ENCODE measurements at places on chromosomes 7 and 10.

- DNase-seq = no peak
Measured at GRCh38 chr10:76230921-76231285, 799.5 kb downstream of the LRMDA start.

DNA sequence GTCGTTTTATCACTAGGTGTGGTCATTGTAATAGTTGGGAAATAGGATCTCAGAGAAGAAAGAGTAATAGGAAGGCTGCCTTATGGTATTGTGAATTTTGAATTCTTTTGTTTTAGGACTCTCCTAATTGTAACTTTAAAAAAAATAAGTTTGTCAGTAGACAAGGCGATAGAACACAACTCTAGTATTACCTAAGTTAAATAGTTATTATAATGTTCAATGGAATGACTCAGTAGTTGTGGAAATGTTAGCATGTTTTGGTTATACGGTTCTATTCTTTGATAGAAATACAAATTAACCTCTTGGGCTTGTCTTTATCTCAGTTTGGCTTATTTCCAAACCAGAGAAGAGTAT lies 1.4 kb downstream of the DNAH11 start:
- no peak for DNase-seq

DNA sequence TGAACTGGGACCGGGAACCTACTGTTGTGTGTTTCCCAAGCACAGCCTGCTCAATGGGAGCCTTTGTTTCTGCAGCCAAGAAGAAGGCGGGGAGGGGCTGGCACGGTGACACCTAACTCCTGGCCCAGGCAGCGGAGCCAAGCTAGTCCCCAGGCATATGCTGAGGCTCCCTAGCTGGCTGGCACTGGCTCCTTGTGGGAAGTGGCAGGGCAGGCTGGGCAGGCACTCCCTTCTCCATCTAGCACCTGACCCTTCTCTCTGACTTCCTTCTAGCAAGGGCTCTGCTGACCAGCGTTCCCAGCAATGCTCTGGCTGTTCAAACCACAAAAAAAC lies 325.0 kb downstream of the PLXNA4 start:
- DNase-seq = no peak

GRCh38 chr7:4629287-4629895 lies 52.7 kb upstream of the FOXK1 start:
- no peak for DNase-seq

DNA sequence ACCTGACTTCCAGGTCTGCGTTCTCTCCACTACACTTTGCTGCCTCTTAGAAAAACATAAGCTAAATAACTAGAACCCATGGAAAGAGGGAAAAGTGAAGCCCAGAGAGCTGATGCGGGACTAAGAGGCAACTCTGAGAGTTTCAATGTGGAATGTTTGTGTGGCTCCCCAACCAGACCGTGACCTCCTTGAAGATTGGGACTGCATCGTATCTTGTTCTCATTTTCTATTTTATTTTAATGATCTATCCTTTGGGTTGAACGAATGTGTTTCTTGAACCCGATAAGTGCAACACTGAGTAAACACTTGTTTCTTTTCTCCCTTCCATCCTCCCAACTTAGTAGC lies 77.4 kb downstream of the TPST1 start:
- DNase-seq = no peak

DNA sequence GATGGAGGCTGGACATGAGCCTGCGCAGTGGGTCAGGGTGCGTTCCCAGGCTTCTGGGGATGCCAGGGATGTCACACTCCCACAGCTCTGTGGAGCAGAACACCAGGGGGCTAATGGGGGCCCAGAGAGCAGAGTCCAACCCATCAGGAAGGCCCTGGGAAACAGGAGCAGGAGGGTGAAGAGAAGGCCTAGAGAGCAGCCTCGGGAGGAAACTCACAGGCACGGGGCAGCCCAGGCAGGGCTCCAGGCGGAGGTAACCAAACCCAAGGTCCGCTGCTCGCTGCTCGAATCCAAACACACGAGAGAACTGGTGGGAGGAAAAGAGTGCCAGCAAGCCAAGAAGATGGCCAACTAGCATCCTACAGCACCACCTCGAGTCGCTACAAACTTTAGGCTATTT lies 130.7 kb upstream of the LANCL2 start:
- DNase-seq = no peak

DNA sequence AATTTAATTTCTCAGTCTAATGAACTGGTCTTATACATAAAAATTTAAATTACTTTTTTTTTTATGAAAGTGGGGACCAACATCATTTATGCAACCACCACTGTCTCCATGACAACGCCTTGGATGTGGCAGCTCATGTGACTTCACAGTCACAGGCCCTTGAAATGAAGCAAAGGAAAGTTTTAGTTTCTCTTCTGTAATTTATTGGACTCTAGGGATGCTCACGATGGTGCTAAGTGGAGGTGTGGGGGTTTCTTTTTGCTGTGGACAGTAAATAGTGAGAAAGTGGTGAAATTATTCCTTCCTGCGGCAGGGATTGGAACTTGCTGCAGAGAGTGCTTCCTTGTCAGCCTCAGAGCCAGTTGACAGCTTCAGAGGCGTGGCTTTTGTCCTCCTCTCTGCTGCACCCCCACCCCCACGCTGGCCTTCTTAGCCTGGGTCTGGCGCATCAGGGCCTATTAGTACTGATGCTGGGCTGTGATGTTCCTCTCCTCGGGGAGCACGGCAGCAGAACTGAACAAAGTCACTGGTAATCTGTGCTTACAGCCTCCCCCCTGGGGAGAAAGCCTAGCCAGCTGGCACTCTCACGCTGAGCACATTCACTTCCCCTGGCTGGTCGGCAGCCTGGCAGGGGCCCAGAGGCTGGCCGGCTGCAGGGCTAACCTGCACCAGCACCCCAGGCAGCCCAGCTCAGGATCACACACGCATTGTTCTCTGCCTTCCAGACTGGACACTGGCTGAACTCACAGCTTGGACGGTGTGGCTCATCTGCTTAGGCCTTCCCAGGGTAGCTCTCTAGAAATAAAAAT lies 517.5 kb upstream of the GALNT17 start:
- no peak for DNase-seq

- DNase-seq = no peak
Measured at GRCh38 chr7:80644054-80644453, 5.6 kb downstream of the CD36 start.

DNA sequence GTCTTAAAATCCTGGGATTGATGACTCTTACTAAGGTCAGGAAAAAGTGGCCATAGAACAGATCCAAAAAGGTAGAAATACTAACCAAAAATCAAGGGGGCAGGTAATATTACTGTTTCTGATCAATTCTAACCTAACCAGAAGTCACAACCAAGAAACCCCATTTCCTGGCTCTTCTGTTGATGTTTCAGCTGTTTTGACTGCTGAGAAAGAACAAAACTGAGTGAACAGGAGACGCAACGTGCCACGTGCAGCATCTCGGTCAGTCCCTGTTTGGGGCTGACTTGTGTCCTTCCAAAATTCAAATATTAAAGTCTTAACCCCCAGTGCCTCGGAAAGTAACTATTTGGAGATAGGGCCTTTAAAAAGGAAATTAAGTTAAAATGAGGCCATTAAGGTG lies 56.8 kb downstream of the JAZF1 start:
- DNase-seq = no peak

DNA sequence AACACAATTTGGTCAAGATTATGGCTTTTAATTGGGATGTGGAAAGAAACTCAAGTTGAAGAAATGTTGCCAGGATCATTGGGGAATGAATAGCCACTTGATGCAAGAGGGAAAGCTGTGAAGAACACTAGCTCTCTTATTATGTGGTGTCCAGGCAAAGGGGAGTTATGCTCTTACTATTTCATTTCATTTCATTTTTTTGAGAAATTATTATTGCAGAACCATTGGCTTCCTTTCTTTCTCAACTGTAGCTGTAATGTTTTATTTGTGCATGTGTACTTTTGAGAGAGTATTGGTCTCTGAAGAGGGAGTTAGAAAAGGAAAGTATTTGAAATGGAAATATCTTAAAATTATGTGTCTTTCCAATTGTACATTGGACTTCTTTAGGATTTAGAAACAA lies 312.6 kb upstream of the BMPER start:
- DNase-seq = no peak

DNA sequence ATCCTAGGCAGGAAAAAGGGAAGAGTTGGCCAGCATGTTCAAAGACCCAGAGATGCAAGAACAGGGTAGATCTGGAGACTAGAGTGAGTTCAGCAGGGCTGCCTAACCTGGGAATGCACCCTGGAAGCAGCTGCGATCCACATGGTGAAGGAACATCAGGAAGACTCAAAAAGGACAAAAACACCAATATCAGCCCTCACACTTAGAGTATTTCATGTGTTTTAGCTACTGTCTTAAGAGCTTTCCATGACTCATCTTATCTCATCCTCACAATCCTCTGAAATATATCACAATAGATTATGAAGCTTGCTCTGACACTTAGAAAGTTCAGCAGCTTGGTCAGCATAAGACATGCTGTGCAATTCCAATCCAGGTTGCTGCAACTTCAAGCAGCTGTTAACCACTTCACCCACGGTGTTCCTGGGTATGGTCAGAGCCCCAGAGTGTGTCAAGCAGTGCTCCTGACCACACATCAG lies 380.9 kb downstream of the PARD3 start:
- DNase-seq = no peak

- no peak for DNase-seq
Measured at GRCh38 chr10:123009105-123009820, 457 bp downstream of the ACADSB start.

DNA sequence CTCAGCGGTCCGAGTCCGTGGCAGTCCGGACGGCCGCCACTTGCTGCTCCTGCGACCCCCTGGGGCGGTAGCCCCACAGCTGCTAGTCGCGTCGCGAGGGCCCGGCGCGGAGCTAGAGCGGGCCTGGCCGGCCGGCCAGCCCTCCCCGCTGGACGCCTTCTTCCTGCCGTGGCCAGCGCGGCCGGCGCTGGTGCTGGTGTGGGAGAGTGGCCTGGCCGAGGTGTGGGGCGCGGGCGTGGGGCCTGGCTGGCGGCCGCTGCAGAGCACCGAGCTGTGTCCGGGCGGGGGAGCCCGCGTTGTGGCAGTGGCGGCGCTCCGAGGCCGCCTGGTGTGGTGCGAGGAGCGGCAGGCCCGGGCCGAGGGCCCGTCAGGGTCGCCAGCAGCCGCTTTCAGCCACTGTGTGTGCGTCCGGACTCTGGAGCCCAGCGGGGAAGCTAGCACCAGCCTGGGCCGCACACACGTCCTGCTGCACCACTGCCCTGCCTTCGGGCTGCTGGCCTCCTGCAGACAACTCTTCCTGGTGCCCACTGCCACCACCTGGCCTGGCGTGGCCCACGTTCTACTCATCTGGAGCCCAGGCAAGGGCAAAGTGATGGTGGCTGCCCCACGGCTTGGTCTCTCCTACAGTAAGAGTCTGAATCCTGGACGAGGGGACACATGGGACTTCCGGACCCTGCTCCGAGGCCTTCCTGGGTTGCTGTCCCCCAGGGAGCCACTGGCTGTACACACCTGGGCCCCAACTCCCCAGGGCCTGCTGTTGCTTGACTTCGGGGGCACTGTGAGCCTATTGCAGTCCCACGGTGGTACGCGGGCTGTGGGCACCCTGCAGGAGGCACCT lies 631 bp downstream of the HPS6 start:
- peak; percentile 6 for DNase-seq

GRCh38 chr10:102405108-102405571 lies 9.6 kb downstream of the NFKB2 start:
- no peak for DNase-seq

- no peak for DNase-seq
Measured at GRCh38 chr7:127702052-127702652, 50.2 kb downstream of the SND1 start.

DNA sequence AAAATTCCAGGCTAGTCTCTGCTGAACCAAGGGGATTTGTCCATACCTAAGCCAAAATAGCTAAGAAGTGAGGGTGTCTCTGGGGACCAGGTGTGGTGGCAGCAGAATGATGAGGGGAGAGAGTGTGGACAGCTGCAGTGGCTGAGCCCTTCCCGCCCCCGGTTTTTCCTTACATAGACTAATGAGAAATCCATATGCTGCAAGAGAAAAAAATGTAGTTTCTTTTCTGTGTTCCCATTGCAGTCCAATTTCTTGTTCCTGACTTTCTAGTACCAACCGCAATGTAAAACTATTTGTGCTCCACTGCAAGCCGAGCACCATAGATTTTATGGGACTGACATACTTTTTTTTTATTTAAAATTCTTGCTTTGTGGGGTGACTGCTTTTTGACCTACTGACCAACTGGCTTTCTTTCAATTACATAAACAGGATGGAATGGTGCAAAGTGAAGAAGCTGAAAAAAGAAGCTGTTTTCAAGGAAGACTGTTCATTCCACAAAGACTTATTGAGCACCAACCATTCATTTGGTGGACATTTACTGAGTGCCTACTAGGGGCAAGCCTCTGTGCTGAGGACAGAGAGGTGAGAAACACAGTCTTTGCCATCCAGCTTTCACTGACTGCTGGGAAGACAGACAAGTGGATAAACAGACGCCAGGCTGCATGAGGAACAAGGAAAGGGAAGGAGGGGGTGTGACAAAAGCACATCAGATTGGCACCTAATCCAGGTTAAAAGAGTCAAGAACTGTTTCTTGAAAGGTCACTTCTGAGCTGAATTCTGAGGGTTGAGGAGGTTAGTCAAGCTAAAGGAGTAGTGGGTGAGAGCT lies 9.8 kb downstream of the CEP41 start:
- no peak for DNase-seq

- DNase-seq = no peak
Measured at GRCh38 chr10:6170638-6171037, 32.1 kb upstream of the PFKFB3 start.

- DNase-seq = no peak
Measured at GRCh38 chr10:112851588-112852211, 98.3 kb upstream of the TCF7L2 start.

- DNase-seq = no peak
Measured at GRCh38 chr10:131398166-131398565, 86.6 kb upstream of the TCERG1L start.

GRCh38 chr7:100406767-100407166 lies 21.7 kb downstream of the ZCWPW1 start:
- DNase-seq = no peak

DNA sequence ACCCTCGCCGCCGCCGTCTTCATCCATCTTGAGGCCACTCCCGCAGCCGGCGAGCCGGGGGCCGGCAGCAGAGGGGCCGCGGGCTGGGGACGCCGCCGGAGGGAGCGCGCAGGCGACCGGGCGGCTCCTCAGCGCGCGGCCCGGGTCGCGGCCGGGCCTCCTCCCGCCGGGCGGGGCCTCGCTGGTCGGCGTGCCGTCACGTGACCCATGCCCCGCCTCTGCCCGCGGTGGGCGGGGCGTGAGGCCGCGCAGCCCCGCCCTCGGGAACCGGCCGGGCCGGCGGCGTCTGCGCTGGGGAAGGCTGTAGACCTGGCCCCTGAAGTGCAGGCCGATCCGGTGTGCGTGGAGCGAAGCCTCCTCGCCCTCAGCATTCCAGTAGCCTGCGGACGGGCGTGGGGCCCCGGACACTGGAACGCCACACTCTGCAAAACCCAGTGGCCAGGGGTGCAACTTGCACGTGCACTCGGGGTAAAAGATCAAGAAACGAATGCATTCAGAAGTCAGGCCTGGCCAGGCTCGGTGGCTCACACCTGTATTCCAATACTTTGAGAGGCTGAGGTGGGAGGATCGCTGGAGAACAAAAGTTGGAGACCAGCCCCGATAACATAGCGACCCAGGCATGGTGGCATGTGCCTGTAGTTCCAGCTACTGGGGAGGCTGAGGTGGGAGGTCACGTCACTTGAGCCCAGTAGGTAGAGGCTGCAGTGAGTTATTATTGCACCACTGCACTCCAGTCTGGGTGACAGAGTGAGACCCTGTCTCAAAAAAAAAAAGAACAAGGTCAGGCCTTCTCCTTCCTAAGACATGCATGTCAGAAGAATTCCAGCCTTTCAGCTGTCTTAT lies at the start of gene CYTH3:
Gene CYTH3 (minus strand): TSS at position 144 of the 843 bp plus-strand sequence. CDS start 117 bp downstream, at position 27.
- peak; percentile 69 for DNase-seq

GRCh38 chr7:150665896-150666295 lies 19.6 kb upstream of the GIMAP2 start:
- DNase-seq = no peak
